HL-60 (cell line): ENCODE measurements at places on chromosomes 7 and 10.
A peak's percentile ranks its signal among the peaks of the same experiment; 100 is the strongest.

- peak; percentile 67 for DNase-seq
Observed at GRCh38 chr7:74269757-74270277, 15.6 kb upstream of the RFC2 start.

DNA sequence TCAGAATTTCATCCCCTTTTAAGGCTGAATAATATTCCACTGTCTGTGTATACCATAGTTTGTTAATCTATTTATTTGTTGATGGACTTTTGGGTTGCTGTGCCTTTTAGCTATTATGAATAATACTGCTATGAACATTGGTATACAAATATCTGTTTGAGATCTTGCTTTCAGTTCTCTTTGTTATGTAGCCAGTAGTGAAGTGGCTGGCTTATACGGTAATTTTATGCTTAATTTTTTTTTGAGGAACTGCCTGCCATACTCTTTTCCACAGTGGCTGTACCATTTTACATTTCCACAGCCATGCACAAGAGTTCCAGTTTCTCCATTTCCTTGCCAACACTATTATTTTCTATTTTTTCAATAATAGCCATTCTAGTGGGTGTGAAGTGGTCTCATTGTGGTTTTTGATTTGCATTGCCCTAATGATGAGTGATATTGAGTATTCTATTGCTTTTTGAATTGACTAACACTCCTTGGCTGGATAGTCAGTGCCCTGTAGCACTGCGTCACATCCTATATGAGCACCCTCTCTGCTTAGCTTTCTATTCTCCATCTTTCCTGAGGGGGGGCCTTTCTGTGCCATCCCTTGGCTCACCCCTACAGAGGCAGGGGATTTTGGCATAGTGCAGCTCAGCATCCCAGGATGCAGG lies 29.4 kb upstream of the RAPGEF5 start:
- no peak for DNase-seq

GRCh38 chr7:18177129-18177814 lies 149.6 kb upstream of the PRPS1L1 start:
- no peak for DNase-seq

DNA sequence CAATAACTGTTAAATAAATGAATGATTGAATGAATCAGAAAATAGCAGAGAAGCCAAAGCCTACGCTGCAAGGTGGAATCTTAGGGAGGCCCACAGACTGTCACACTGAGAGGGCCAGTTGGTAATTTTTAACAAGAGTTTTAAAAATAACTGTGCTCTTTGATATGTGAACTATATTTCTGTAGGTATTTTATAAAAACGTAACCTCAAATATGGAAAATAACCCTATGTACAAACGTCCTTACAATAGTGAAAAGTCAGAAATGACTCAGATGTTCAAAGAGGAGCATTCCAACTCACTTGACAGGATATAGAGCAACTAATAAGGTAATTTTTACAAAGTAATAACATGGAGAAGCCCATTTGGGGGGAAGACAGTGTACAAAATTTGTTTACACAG lies 18.9 kb upstream of the TMEM273 start:
- no peak for DNase-seq

DNA sequence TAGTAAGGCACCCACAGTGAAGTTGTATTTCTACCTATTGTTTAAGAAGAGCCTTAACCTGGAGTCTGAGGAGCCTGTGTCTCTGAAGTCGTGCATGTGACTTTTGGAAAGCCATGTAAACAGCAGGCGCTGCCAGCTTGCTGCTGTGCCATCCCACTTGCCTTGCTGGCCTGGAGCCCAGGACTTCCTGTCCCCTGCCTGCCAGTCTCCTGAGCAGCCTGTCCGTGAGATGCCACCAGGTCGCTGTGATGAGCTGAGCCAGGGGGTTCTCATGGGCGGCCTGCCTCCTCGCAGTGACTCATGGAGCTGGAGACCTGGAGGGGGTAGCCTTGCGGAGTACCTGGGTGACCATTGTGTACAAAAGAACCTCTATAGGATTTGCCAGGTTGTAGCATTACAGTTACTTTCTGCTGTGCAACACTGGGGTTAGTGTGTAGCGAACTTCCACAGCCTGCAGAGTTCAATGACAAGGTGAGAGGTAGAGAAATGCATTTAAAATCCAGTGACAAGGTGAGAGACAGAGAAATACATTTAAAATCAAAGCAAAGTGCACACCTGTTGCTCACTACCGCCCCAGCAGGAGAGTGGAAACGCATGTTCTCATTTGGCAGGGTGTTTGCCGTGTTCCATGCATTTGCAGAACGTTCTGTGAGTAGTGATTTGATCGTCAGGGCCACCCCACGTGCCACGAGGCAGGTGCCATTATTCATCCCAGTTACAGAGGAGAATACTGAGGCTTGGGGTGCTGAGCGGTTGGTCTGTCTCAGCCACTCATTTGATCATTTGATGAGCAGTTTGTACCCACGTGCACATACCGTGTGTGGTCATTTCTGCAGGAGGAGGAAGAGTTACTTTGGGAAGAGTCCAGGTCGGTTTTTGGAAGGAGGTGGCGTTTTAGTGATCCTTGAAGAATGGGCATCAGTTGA lies 36.6 kb upstream of the BHLHA15 start:
- DNase-seq = no peak

GRCh38 chr10:20598590-20598989 lies 298.5 kb downstream of the NEBL start:
- no peak for DNase-seq

GRCh38 chr7:53744403-53744760 lies 708.9 kb downstream of the POM121L12 start:
- no peak for DNase-seq

DNA sequence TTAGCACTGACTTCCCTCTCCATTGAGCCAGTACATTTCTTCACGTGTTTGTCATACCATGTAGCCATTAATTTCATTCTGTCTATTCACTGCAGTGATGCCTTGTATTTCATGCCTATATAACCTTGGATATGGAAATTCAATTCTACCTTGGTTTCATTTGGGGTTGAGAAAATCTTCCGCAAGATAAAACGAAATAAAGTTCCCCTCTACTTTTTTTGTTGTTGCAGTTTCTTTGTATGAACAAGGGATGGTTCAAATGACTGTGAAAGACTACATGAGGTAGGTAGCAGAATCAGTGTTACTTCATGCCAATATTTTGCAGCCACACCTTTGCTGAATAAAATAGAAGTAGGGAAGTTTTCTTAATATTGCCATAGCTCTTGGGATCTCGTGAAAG lies 55.6 kb downstream of the ITPRID1 start:
- DNase-seq = no peak

GRCh38 chr10:129912166-129912917 lies 51.7 kb downstream of the EBF3 start:
- no peak for DNase-seq

GRCh38 chr10:132904181-132904813 lies 38.1 kb downstream of the CFAP46 start:
- peak; percentile 42 for DNase-seq

- DNase-seq = no peak
Observed at GRCh38 chr7:149845257-149845980, 7.2 kb downstream of the ZNF862 start.

GRCh38 chr7:103343758-103344452 lies 662 bp downstream of the DNAJC2 start:
- DNase-seq = peak; percentile 44

GRCh38 chr10:124605856-124606812 lies 138.0 kb downstream of the FAM53B start:
- DNase-seq = no peak

GRCh38 chr10:7551950-7552716 lies 114.6 kb downstream of the ITIH5 start:
- DNase-seq = no peak

GRCh38 chr10:132275426-132276178 lies 32.1 kb downstream of the STK32C start:
- no peak for DNase-seq

GRCh38 chr7:137519181-137519691 lies 175.7 kb upstream of the PTN start:
- DNase-seq = no peak

- DNase-seq = no peak
Observed at GRCh38 chr10:128373071-128373749, 247.0 kb upstream of the MKI67 start.

- no peak for DNase-seq
Observed at GRCh38 chr10:62284221-62284620, 15.6 kb upstream of the RTKN2 start.

- no peak for DNase-seq
Observed at GRCh38 chr7:117164620-117165019, 158.2 kb downstream of the WNT2 start.

GRCh38 chr10:65861249-65861648 lies 1064.6 kb upstream of the LRRTM3 start:
- no peak for DNase-seq

DNA sequence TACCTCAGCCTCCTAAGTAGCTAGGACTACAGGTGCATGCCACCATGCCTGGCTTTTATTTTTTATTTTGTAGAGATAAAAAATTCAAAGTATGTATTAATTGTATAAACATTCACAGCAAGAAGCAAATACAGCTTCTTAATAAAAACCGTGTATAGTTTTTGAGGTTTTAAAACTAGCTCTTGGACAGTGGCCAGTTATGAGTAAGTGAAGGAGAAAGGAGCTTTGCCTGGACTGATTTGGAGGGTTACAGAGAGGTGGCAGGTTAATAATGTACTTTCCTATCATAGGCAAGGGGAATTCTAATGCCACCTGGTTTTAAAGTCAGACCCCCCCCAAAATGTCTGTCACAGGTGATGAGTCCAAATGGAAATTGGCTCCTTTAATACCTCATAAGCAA lies 43.4 kb downstream of the ZNRF2 start:
- no peak for DNase-seq

DNA sequence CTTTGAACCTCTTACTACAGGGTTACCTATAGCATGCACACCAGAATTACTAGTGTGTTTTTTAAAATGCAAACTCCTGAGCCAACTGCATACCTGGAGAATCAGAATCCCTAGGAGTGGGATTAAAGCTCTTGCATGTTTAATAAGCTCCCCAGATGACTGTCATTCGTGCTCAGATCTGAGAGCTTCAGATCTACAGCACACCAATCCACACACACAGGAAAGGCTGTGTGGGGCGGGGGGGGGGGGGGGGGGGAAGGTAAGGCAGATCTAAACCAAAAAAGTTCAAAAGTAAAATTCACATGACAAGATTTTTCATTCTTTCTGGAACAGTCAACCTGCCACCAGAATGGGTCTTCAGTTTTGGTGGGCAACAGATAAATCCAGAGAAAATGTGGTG lies 5.5 kb downstream of the FAM3C start:
- no peak for DNase-seq

DNA sequence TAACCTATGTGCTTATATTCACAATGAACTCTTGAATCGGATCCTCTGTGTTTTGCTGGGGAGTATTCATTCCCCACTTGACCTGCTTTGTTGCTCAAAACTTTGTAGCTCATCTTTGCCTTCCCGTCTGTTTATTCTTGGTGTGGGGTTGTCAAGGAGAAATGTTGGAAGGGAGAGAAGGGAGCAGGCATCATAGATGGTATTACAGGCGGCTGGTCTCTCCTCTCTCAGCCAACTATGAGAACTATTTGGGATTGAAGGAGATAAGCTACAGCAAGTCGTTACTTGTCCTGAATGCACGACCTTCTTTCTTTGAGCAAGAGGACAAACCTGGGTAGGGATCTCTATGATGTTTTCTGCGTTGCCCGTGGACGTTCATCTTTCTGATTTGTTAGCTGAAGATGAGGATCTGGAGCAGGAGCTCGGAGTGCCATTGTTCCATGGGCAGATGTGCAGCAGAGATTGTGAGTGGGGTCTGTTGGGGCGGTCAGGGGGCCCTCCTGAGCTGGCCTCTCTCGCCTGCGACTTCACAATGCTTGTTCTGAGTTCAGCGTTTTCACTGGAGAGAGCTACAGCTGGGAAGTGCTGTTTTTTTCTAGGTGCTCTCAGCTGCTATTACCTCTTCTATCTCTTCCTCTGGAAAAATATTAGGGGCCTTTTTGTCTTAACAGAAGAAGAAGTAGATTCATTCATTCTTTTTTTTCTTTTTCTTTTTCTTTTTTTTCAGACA lies 126.9 kb upstream of the KLF6 start:
- no peak for DNase-seq

DNA sequence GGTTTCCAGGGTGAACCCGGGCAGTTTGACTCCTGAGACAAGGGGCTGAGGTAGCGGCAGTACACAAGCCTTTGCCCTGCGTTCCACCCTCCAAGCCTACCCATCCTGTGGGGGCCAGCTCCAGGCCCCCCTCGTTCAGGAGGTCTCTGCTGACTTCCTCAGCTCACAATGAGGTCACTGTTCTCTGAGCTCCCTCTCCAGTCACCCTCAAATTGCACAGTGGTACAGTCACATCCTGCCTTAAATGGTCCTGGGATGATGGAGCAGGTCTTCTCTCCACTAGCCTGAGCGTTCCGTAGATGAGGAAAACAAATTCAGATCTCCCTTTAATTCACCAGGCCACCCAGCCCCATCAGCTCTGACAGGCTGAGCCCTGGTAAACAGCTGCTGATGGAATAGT lies 90.2 kb downstream of the SH3PXD2A start:
- no peak for DNase-seq
